ENCODE measurements at places on chromosomes 16 and 17.

DNA sequence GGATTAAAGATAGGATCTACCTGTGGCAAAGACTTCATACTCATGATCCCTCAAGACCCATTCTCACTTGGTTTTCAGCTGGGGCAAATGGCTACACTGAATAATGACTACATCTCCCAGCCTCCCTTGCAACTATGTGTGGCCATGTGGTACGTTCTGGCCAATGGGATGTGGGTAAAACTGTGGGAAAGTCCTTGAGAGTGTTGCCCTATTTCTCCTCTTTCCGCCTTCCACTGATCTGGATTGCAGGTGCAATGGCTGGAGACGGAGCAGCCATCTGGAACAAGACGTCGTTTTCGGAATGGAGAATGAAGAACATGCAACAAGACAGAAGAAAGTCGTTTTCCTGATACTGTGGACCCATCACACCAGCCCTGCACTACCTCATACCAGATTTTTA, 48.5 kb downstream of the HAPSTR1 start:
- DNase-seq = no peak

- peak; percentile 65 for DNase-seq
These were observed at the start of gene SUPT4H1 for GRCh38 chr17:58351831-58352595. Gene SUPT4H1 (minus strand): TSS chr17:58352201. CDS start chr17:58352135, 66 bp downstream.

- no peak for DNase-seq
These were observed 27.0 kb downstream of the RAI1 start for GRCh38 chr17:17708295-17708694.

DNA sequence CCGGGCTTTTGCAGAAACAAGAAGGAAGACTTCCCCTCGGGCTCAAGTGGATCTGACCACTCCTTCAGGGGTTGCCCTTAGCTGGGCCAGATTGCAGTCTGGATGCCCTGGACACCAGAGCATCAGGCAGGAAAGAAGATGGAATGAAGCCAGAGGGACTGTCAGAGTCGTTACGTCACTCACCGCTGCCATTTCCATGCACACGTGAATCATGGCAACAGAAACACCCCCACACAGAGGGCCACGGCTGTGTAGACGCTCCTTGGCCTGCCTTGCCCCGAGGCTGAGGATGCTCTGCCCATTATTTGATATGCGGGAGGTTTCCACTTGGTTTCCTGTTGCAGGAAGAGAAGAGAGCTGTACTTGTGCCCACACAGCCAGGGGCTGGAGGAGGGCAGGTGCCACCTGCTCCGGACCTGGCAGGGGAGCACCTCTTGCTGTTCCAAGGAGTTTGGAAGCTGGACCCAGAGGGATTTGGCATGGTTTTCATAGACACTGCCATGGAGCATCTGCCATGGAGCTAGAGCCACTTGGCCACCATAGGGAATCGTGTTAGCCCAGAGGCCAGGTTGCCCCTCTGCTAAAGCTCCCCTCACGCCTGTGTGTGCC, 29.4 kb downstream of the RBFOX3 start:
- peak; percentile 50 for DNase-seq

- no peak for DNase-seq
These were observed 14.1 kb upstream of the SPATA32 start for GRCh38 chr17:45276031-45276430.

GRCh38 chr17:12992676-12993075, 25.2 kb downstream of the ELAC2 start:
- DNase-seq = no peak

- no peak for DNase-seq
These were observed 64.3 kb downstream of the TUBD1 start for GRCh38 chr17:59828478-59828760.

- DNase-seq = no peak
These were observed 13.6 kb upstream of the TMEM220 start for GRCh38 chr17:10743316-10744009.

- no peak for DNase-seq
These were observed 23.3 kb downstream of the CEP295NL start for GRCh38 chr17:78879635-78880186.

- DNase-seq = no peak
These were observed 43.8 kb downstream of the ZNRF1 start for GRCh38 chr16:75042426-75043174.

DNA sequence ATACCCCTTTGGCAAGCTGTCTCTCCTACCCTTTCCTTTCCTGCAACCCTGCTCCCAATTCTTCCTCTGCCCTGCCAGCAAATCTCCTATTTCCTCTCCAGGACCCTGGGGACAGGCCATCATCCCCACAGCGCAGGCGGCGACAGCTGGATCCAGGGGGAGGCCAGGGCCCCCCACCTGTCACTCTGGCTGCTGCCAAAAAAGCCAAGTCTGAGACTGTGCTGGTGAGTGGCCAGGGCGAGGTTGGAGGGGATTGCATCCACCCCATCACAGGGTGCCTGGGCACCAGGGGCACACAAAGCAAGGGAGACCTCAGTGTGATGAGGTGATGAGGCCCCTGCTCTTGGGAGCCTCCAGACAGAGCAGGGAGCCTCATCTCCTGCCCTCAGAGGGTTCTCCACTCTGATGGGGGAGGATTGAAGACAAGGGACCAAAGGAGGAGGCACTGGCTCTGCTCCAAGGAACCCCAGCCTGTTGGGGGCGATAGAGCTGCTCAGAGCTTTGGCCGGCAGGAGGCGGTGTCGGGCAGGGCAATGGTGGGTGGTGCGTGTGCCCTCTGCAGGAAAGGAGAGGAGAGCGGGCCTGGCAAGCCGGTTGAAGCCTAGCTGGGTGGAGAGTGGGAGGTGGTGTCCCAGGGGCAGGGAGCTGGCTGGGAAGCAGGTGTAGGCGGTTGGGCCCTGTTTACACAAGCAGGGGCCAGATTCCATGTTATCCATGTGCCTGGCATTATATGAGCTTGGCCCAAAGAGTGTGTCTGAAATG, 15.6 kb upstream of the PDK2 start:
- DNase-seq = no peak

DNA sequence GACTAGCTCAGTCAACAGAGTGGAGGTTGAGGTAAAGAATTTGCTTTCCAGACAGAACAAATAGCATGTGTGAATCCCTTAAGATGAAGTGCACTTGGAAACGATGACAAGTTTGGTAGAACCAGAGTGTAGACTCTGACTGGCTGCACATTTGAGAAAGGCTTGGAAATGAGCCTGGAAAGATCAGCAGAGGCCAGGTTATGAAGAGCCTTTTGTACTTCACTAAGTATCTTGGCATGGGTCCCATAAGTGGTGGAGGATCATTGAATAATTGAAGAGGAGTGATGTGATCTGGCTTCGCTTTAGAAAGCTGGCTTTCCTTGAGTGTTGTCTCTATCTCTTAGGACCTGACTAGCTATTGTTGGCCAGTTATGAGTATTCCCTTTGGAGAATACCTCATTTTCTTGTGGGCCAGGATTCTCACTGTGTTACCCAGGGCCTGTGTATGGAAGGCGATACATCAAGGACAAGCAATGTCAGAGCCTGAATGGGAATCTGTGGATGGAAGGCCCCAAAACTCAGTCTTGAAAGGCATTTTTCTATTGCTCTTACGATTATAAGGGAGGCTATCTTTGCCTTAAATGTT, 329.8 kb downstream of the UTP18 start:
- DNase-seq = peak; percentile 32

GRCh38 chr17:39564211-39564848, 43.4 kb downstream of the NEUROD2 start:
- DNase-seq = peak; percentile 23

- DNase-seq = no peak
These were observed 16.6 kb upstream of the TXNDC11 start for GRCh38 chr16:11759163-11759834.

GRCh38 chr16:89039756-89040155, 53.9 kb upstream of the ACSF3 start:
- no peak for DNase-seq

- no peak for DNase-seq
These were observed 39.5 kb upstream of the CIBAR2 start for GRCh38 chr16:85151603-85152413.

DNA sequence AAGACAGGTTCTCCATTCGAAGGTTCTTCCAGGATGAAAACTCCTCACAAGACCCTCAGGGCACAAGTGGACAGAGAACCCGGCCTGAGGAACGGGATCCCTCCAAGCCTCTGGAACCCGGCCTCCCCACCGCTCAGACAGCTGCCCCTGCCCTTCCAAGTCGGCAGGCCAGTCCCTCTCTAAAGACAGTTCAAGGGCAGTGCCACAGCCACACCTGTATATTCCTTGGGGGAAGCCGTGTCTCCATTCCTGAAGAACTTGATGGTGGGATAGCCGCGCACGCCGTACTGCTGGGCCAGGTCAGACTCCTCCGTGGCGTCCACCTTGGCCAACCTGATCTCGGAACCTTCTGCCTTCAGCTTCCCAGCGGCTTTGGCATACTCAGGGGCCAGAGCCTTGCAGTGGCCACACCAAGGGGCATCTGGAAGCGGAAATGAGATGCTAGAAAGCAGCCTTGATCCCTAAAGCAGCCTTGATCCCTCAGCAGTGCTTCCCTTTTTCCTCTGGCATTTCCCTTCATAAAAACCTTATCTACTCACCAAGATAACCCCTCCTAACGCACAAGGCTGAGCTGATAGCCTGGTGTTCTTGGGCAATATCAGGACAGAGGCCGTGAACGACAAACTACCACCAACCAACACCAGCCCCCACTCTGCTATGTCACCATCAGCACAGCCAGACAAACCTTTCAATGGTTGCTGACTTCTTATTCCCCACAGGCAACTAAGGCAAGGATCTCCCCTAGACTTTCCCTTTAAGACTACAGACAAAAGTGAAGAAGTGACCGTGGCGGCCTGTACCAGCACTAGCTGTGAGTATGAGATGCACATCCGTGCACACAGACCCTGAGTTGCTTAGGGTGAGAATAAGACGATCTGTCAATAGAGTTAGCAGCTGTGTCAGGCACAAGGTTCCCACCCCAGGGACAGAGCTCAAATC, 1.1 kb downstream of the P4HB start:
- DNase-seq = no peak

Data from DMS79 (cell line).